ENCODE measurements at places on chromosomes 3 and 15.
A peak's percentile ranks its signal among the peaks of the same experiment; 100 is the strongest.

GRCh38 chr3:81920816-81921215 lies 159.4 kb upstream of the GBE1 start:
- no peak for DNase-seq

GRCh38 chr3:76566211-76566534 lies 473.7 kb upstream of the ROBO2 start:
- no peak for DNase-seq

GRCh38 chr3:171935261-171936123 lies 92.3 kb downstream of the TMEM212 start:
- peak; percentile 56 for DNase-seq

- DNase-seq, result peak; percentile 10
Measured at GRCh38 chr3:62559831-62560445, 186.6 kb upstream of the FEZF2 start.

- no peak for DNase-seq
Measured at GRCh38 chr3:12235691-12236090, 53.2 kb upstream of the PPARG start.

GRCh38 chr3:194082743-194083636 lies 53.0 kb upstream of the HES1 start:
- no peak for DNase-seq

- no peak for DNase-seq
Measured at GRCh38 chr3:152305075-152305474, 36.3 kb downstream of the MBNL1 start.

- DNase-seq, result no peak
Measured at GRCh38 chr3:106421426-106421825, 552.6 kb upstream of the CBLB start.

DNA sequence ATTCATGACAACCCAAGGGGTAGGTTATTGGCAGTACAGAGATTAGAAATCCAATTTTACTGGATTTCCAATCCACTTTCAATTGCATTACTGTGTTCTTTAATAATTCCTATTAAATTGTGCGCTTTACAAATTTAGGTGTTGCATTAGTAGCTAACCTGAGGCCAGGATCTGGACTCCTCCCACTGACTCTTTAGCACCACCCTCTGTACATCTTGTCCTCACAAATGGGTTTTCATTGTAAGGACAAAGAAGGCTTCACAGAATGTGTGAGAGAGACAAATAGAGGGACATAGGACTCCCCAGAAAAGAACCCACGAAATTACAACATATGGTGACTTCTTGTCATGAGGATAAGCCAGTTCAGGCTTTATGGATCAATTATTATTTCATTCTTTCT lies 643.1 kb upstream of the NAALADL2 start:
- DNase-seq, result no peak

GRCh38 chr15:96121086-96121920 lies 209.2 kb upstream of the NR2F2 start:
- DNase-seq, result no peak

DNA sequence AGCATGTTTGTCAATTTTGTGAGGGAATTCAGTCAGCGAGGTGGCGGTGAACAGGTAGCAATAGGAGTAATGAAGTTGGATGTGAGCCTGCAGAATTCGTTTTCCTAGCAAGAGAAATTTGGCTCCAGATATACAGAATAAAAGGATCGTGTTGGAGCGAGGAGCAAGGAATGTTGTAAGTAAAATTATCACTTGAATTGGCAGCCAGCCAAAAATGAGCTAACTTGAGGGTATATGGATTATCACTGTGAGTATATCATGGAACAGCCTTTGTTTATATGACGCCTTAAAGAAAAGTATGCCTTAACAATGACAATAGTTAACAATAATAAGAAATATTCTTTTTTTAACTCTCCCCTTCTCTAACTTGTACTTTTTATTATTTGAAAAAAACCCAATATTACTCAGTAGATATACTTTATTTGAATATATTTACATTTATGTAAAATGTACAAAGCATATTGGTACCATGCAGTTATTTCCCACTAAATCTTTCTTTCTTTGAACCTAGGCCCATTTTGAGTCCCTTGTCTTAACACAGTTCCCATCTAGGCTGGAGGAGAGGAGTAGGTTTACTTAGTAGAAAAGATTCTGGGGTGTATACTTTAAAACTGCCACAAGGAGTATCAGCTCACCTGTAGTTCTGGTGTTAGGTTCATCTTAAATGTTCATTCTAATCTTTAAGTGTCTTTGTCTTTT lies 29.3 kb downstream of the EPHA6 start:
- peak; percentile 1 for DNase-seq

- peak; percentile 30 for DNase-seq
Measured at GRCh38 chr3:156772588-156773206, 53.5 kb upstream of the LEKR1 start.

GRCh38 chr3:126028096-126028495 lies 55.8 kb downstream of the SLC41A3 start:
- DNase-seq, result no peak

- DNase-seq, result no peak
Measured at GRCh38 chr3:115921711-115922110, 298.4 kb downstream of the GAP43 start.

- DNase-seq, result no peak
Measured at GRCh38 chr15:89330119-89330518, 4.5 kb downstream of the POLG start.

GRCh38 chr3:167705840-167706239 lies 28.9 kb downstream of the PDCD10 start:
- no peak for DNase-seq

DNA sequence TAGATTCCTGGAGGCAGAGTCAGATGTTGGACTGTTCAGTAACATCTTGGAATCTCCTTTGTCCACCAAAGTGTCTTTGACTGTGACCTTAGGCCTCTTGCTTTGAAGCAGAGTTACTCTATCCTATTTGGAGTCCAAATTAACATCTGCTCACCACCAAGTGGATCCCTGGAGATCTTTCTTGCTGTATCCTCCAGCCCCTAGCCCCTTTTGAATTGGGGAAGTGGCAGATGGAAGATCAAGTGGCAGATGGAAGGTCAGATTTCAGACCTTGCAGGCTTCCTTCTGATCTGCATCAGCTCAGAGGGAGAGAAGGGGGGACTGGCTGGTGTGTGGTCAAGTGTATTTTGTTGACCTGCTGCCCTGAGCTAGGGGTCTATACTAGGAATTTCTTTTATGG lies 125.0 kb upstream of the ROPN1 start:
- DNase-seq, result no peak

DNA sequence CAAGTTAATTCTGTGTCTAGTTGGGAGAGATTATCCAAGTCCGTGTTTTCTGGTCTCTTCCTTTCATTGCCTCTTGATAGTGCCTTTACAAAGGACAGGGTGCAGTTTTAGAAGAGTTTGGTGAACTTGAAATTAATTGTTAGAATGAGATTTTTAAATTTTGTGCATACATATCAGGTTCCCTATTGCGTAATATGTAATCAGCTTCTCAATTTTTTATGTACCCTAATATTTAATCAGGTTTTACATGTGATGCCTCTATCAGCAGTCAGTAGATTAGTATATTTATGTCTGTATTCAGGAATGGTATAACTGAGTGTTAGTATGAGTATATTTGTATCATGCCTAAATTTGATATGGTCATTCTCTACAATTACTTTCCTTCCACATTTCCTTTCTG lies 4.9 kb downstream of the SEC62 start:
- no peak for DNase-seq

DNA sequence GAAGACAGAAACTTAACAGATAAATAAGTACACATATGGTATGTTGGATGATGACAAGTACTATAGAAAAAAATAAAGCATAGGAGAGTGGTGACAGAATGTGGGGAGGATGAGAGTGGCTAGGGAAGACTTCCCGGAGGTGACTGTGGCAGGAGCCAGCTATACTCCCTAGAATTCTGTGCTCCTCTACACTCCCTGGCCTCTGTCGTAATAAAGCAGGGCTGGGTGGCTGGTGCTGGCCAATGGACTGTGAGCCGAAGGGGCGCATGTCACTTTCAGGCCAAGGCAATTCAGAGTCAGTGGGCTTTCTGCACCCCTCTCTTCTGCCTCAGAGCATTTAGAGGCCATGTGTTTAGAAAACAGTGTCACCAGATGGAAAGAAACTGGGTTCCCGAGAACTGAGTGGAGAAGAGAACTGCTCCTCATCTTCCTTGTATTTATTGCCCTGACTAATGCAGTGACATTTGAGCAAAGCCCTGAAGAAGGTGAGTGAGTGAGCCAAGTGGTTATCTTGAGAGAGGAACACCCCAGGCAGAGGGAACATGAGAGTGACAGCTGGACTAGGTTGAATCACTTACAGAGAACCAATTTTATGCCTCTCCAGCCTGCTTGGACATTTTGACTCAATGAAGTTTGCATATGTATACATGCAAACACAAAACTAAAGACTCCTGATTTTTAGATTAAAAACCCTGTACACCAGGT lies 5.2 kb upstream of the VPS8 start:
- no peak for DNase-seq

GRCh38 chr15:68195336-68196112 lies 9.6 kb downstream of the CALML4 start:
- DNase-seq, result no peak

DNA sequence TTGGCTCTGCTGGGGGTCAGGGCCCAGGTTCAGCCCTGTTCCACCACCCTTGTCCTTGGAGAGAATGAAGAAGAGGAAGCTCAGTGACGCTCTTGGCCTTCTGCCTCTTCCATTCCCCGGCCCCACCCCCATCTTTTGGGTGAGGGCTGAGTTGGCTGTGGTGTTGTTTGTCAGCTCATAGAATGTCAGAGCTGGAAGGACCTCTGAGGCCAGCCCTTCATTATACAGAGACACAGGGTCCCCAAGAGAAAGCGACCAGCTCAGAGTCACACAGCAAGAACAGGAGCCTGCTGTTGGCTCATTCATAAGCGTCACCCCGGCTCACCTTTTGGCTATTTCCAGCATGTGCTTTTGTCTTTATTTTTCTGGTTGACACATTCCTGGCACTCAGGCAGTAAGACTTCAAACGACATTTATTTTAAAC lies 68.2 kb downstream of the AAGAB start:
- peak; percentile 24 for DNase-seq

- DNase-seq, result no peak
Measured at GRCh38 chr3:31054032-31054431, 159.6 kb upstream of the GADL1 start.

DNA sequence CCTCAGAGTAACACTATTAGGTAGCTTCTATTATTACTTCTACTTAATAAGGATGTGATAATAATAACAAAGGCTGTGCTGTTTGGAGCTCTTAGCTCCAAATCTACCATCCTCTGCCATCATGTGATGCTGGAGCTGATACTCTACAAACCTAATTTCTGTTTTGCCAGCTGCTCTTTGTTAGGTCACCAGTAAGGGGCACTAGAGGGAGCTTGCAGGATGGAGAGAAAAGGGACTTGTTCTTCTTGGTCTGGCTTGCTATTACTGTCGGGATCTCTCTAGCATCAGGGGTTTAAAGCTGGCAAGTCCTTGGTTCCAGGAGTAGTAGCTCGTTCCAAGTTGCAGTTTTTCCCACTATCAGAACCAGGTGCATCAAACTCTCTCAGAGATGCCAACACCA lies 194.9 kb upstream of the KBTBD8 start:
- no peak for DNase-seq

- peak; percentile 83 for DNase-seq
Measured at GRCh38 chr3:109806929-109807328, 469.6 kb upstream of the DPPA4 start.

GRCh38 chr3:48445277-48445882 lies 1.2 kb upstream of the ATRIP start:
- DNase-seq, result no peak

DNA sequence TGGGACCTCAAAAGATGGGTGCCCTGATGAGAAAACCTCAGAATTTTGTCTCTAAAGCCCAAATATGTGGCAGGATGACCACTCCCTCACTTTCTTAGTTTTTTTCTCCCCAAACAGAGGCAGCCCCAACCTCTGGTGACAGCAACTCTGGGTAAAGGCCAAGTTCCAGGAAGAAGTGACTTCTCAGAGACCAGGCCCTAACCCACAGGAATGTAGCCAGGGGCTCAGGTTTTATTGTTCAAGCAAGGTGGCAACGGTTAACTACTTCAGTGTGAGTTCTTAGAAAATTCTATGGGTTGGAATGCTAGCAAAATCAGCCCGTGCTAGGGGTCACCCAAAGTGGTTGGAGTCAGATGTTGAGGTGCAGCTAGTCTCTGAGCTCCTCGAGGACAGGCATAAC lies 5.1 kb upstream of the DNAJA4 start:
- DNase-seq, result no peak

DNA sequence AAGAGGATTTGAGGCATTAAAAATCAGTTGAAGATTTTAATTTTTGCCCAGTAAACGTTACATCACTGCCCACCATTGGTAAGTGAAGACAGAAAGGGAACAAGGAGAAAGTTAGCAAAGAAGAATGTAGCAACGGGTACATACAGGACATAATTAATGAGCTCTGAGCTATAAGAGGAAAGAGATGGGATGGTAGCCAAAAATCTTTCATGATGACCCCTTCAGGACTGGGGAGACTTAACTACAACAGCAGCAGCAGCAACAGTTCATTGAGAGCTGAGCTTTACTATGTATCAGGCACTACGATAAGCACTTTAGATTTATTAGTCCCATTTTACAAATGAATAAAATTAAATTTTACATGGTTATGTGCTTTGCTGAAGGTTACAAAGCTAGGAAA lies 18.4 kb downstream of the EMC4 start:
- DNase-seq, result no peak

GRCh38 chr3:124812291-124813265 lies 74.6 kb downstream of the ITGB5 start:
- DNase-seq, result peak; percentile 57

- no peak for DNase-seq
Measured at GRCh38 chr15:56639631-56640030, 93.7 kb downstream of the ZNF280D start.

- peak; percentile 75 for DNase-seq
Measured at GRCh38 chr3:99808163-99808794, 9.4 kb upstream of the CMSS1 start.
